Panc1 (cell line): ENCODE measurements at places on chromosomes 13 and 19.

DNA sequence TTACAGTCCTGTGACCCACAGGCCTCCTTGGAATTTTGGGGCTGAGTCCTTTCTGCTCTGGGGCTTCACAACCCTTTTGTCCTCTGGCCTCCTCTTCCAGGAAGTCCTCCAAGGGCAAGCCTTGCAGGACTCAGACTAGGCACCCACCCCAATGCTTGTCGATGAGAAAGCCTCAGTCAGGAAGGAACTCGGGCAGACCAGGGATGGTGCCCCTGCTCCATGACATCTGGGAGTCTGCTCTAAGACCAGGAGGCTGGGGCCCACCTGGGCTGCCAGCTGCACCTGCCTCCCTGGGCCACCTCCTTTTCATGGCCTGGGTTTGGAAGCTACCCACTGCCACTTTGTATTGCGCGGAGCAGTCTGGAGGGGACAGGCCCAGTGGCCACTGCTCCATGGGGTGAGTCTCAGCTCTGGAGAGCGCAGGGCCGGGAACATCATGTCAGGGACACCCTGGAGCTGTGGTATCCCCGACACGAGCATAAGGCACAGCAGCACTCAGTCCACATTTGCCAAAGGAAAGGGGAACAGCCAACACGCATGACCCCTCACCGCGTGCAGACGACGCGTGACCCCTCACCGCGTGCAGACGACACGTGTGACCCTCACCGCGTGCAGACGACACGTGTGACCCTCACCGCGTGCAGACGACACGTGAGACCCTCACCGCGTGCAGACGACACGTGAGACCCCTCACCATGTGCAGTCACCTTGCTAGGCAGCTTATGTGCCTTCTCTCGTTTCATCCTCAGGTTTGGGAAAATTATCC lies 10.8 kb downstream of the C2CD4C start:
- no peak for DNase-seq

GRCh38 chr13:110471833-110472162 lies 89.7 kb downstream of the RAB20 start:
- no peak for DNase-seq

- DNase-seq: no peak
Observed at GRCh38 chr13:114121496-114122126, 10.8 kb downstream of the RASA3 start.

GRCh38 chr13:43694146-43694664 lies 92.6 kb downstream of the ENOX1 start:
- DNase-seq: no peak

DNA sequence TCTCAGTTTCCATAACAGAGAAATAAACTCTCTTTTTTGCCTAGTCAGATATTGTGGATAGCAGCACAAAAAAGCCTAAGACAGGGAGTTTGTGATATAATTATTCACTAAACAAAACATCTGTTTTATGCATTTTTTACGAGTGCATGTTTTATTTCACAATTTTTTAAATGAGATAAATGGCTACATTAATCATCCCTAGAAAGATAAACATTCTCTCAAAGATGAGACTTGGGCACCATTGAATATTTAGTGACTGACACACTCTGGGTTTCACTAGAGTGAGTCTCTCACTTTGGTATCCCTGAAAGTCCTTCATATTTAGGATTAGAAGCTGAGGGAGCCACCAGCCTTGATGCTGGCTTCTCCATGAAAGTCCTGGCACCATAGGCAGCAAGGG lies 74.3 kb upstream of the LRCH1 start:
- no peak for DNase-seq

DNA sequence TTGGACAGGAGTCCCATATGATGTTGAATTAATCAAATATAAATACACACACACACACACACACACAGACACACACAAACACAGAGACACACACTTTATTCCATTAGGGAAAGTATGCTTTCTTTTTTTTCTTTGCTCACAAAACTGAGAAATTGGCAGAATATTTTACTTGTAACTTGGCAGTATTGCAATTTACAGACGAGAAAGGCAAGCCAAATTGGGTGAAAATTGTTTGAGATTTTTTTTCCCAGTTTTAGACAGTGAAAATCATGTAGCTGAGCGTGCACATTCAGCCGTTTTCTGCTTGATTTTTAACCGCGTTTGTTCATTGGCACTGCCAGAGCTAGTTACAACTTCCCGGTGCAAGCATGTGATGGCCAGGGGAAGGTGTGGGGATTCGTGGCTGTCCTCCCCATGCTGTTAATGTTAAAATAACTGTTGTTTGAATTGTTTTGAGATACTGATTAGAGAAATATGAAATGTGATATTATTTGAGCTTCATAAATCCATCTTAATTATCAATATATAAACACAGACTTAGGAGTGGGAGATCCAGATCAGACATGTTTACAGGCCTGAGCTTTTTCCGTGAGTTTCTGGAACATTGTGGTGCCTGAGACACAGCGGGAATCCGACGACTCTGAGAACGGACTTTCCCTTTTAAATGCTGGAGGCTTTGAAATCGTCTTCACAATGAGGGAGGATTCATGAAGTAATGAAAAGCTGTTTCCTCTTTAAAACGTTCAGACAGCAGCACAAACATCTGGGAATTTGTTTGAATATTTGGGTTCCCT lies 125.5 kb downstream of the KCNRG start:
- DNase-seq: no peak

DNA sequence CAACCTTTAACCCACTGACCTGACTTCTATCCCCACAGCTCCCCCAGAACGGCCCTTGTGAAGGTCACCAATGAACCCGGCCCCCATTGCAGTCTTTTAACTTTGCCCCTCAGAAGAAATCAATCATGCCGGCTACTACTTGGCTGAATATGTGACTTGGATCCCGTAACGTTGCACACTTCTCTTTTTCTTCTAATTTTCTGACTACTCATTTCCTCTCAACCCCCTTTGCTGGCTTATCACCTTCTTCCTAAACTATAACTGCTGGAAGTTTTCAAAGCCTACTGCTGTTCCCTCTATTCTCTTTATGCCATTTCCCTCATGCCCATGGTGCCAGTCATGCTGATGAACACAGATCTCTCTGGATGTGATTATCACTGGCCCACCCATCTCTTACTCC lies 367.6 kb downstream of the DNAJC15 start:
- DNase-seq: no peak

DNA sequence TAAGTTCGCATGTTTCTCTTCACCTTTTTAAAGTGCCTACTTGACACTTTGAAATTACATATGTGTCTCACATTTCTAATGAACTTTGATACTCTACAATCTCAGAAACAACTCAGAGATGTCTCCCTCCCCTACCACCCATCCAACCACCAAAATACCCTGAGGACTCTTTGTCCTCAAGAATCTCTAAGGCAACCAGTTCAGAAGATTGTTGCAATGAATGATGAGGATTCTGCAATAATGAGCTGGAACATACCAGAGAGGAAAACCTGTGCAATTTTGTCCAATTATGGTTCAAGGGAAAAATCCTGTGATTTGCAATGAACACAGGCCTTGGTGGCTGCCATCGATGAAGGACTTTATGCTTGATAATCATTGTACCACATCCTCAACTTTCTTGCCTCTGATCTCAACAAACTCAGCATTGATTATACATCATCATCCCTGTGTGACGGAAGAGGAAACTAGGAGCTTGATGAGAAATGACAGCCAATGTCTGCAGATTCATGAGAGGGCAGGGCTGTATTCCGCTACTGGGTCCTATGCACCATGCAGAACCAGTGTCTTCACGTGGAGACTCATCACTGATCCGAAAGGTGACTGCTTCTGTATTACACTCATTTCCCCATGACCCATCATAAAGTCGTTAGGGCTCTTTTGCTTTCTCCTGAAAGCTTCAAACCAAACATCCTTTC lies 1.1 kb downstream of the FPR1 start:
- no peak for DNase-seq

- DNase-seq: no peak
Observed at GRCh38 chr13:74325106-74325505, 190.9 kb upstream of the KLF12 start.

- DNase-seq: no peak
Observed at GRCh38 chr13:48000559-48001113, 437 bp downstream of the SUCLA2 start.

DNA sequence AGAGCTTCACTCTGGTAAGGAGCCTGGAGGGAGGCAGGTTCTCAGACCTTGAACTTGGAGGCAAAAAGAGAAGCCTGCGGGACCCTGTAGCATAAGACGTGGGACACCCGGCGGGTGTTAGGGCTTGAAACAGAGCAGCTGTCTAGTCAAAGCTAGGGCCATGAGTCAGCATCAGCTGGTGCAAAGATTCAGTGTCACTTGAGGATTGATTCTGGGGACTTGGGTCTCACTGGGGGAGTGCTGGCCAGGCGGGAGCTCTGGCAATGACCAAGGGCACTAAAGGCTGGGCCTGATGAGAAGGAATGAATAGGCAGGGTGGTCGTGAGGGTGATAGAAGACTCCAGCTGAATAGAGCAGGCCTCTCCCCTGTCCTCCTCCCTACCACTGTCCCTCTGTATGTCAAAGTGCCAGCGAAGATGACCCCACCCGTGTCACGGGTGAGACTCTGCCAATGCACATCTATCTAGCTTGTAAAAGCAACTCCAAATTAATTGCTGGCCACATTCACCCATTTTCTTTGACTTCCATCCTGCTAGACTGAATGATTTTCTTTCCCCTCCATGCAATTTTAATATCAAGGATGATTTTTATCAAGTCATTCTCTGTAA lies 97.1 kb downstream of the MBNL2 start:
- no peak for DNase-seq

DNA sequence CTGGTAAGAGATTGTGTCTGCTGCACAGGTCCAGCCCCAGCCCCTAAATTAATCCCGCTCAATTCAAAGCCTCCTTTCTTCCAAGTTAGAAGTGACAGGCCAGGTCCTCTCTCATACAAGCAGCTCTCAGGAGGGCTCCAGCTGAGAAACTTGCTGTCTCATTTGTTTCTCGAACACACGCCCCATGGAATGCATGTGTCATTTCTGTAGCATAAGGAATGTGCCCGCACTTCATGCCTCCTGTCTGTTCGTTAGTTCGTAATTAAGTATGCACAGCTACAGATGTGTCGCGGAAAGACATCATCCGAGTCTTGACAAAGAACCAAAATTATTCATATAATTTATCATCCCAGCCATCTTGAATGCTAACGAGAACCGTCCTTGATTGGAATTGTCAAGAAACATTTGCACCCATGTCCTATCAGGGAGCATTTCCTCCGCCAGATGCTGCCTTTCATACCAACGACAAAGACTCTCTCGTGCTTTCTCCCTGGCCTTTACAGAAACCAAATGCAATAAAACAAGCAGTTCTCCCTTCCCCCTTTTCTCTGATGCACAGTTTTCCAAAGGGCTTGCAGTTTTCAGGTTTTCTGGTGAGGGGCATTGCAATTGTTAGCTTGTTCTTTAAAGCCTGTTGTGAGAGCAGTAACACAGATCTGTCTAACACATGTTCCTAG lies 133.5 kb downstream of the UQCRFS1 start:
- DNase-seq: no peak
